ENCODE measurements at places on chromosomes 2 and 18.

DNA sequence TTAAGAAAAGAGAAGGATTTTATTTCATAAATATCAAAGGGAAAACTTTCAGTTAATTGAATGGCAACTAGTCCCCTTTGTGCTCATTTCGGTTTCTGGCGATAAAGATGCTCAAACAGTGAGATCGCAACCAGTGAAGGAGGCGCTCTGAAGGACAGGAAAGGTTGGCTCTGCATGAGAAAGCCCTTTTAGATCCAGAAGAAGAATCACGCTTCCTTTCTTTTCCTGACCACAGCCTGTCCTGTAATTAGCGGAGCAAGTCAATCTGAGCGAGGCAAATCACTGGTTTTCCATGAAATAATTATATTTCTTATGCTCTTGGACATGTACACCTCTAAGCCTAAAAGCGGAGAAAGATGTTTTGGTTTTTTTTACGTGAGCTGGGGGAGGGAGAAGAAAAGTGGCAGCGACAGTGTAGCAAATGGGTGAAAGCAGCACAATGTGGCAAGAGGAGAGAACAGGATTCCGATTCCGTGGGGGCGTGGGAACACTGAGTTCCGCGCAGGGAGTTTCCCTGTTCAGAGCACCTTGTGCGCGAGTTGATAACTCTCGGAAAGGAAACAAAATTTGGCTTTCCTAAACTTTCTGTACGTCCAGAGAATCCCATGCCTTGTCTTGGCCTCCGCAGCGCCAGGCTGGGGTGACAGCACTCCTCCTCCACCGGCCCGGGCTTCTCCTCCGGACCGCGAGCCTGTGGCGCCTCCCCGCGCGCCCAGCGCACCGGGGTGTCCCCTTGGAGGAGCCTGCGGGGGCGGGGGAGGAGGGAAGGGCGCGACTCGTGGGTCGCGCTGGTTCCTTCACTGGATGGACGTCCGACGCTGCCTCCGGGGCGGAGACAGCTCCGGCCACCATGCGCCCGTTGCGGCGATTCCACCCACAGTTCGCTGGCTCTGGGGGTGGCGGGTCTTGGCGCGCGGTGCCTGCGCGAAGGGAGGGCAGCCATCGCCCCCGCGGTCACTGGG is 620 bp upstream of the SLC9A2 start:
- no peak for DNase-seq

- DNase-seq: no peak
Measured at GRCh38 chr2:46497766-46498165, 18.4 kb downstream of the TMEM247 start.

DNA sequence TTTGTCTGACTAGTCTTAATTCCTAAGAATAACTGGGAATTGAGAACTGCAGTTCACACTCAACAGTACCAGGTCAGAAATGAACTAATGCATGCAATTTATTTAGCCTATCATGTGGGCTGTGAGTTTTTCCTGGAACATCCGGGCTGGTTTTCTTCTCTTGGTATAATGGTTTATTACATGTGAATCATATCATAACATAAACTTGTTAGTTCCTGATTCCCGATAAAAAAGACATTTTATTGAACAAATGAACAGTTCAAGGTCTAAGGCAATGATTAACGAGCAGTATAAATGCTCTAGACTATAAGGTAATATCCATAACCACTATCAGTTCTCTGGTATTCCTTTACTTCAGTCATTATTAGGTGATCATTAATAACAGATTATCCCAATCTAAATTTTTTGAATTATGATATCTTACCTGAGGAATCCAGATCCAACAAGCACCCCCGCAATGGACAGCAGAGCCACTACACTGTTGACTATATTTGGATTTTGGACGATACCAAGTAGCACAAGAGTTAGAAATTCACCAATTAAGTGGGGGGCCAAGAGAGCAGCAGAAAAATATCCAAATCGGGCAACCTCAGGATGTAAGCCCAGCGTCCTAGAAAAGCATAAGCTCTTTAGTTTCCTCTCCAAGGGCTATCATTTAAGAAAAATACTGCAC is 19.0 kb downstream of the ABCG5 start:
- no peak for DNase-seq

DNA sequence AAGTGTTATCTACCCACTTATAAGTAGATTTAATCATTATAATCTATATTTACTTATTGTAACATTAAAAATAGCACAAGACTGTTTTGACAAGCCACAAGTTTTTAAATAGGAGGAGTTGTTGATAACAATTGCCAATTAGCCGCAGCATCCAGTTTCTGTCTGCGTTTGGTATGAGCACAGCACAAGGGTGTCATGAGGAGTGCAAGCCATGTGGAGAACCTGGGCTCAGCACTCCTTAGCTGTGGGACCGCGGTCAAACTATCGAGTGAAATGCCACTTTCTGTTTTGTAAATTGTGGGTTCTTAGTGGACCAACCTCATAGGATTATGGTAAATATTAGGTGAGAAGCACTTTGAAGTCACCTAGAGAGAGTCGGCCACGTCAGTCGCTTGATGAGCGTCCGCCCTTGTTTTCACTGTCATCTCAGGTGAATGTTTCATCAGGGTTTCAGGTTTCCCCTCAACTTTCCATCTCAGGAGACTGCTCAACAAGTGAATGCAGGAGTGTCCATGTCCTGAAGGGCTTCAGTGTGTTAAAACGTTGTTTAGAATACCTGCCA is 294.5 kb downstream of the ZNF407 start:
- no peak for DNase-seq

DNA sequence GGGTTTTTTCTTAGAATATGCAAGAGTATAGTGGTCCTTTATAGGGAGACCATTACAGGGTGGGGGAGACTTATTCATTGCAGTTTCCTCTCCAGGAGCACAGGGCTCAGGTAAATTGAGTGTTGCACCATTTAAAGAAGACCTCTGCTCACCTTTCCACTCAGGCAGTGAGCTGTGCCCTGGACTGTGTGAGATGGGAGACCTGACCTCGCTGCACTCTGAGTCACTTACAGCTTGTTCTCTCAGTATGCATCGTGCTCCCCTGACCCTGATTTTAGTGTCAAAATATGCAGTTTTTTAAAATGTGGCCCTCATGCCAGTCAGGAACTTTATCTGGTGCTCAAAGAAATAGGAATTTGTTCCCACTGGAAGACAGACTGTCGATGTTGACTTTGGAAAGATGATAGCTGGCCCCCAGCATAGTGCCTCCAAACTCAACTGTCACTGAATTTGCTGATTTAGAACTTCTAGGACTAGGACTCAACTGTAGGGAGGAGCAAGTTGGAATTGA is 146.7 kb upstream of the EPAS1 start:
- no peak for DNase-seq

DNA sequence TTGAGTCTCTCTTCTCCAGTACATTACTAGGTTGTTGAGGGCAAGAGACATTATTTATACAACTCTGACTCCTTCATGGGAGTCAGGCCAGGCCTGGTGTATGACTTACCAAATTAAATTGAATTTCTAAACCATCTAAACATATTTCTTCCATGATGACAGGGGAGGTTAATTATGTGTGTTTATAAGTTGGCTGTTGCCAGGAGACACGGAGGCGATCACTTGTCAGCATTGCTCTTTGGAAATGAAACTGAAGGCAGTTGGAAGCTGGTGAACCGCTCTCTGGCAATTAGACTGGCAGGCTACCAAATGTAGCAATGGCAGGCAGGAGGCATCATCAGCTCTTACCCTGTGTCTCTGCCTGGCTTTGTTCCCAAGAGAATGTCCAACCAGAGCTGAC is 241.4 kb downstream of the KCNS3 start:
- no peak for DNase-seq

DNA sequence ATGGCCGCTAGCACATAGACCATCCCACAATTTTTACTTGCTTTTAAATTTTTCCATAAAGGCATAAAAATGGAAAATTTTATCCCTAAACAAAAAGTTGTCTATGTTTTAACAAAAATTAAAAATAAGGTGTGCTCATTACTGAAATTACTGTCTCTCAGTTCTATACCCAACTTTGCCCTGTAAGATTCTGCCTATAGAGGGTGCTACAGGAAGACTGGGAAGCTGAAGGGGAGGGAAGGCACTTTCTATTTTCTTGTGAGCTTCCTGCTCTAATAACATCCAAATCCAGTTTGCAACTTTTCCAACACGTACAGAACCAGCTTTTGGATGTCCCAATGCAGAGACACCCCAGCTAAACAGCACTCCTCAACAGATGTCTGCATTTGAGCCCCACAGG is 666.9 kb downstream of the PLCL1 start:
- DNase-seq: no peak

Data from stimulated activated CD8-positive, alpha-beta memory T cell treated with anti-CD3 and anti-CD28 coated beads, Interleukin-4, amount 100 ng/mL, for 1 hour (primary cell).